ENCODE measurements at places on chromosomes 6 and 20. TPM values are rescaled to one million over a fixed set of nuclear protein-coding genes. Genes with fewer than 3 reads are reported as not detected.

NMBR gene
- 0.45 TPM for total RNA-seq

ACTR5 gene
- total RNA-seq: 7.0 TPM

DNA sequence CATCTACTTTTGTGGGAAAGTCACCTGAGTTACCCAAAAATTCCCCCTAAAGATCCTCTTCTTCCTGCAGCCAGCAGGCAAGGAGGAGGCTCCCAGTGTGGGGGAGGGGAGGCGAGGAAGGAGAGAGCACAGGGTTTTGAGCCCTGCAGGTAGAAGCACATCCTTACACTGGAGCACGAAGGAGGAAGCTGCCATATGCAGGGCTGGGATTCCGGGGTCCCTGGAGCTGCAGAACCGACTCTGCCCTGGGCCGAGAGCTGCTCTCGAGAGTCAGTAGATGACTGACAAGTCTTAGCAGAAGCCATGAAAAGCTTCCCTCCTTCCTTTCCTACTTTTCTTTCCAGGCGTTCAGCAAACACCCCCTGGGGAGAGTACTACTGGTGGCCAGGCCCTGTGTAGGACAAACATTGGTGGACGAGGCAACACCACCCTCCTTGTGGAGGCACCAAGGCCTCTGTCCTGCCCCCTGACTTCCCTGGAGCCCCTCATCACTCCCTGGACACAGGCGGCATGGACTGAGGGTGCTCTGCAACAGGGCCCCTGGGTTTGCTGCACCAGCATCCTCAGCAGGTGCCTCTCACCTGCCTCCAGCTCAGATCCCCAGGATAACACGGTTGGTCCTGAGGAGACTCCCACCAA lies 211.7 kb upstream of the CST7 start:
- no peak for DNase-seq

TRIM15 gene
- not detected for total RNA-seq

- DNase-seq: no peak
Observed at GRCh38 chr20:32227306-32227705, 19.6 kb downstream of the POFUT1 start.

FAM83B gene
- total RNA-seq: not detected

POM121L2 gene
- not detected for total RNA-seq

DNA sequence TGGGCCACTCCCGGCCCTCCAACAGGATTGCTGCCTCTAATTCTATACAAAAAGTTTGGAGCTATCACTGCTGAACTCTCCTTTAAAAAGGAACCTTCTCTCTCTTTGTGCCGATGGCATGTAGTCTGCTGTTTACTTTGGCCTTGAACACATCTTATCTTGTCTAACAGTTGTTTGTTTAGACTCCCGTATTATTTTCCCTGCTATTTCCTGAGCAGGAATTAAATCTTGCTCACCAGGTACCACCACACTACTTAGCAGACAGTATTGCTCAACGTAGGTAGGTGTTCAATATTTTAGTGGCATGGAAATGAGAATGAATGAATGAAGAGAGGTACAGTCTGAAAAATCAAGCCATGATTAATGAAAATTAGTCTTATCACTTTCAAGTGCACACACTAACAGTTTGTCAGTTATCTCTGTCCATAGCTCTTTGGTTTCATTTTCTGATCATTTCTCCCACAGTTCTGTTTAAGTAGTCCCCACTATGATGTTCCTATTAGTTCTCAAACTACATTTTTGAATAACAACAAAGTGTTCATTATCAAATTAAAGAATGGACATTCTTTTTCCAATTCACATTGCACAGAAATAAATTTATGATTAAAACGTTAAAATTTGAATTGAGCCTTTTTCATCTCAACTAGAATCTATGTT lies 6.8 kb upstream of the HEY2 start:
- no peak for DNase-seq

L3MBTL3 gene
- 14.1 TPM for total RNA-seq

GRCh38 chr6:47238456-47238995 lies 71.2 kb downstream of the TNFRSF21 start:
- DNase-seq: no peak

- no peak for DNase-seq
Observed at GRCh38 chr6:36577301-36577700, 16.9 kb upstream of the SRSF3 start.

GRCh38 chr6:161850562-161850961 lies 576.7 kb upstream of the AGPAT4 start:
- no peak for DNase-seq

DNA sequence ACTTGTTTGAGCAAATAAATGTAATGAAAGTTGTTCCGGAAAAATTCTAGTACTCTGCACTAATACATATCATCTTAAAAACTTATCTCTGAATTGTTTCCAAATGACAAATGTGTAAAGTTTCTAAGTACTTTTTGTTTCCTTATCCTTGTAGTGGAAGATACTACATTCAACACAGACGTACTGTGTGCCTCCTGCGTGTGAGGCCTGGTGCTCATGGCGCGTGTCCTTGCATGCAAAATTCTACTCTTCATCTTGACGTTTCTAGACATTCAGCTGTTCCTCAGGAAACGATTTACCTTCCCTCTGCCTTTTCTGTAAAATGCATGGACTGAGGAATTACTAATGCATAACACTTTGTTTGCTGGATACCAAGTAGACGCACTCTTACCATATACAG lies 11.5 kb downstream of the DLL1 start:
- DNase-seq: no peak

HCK gene
- total RNA-seq: 19.9 TPM

CGA gene
- total RNA-seq: not detected

- DNase-seq: no peak
Observed at GRCh38 chr6:51182827-51183226, 364.2 kb downstream of the TFAP2B start.

GRCh38 chr6:7138921-7139358 lies 31.2 kb downstream of the RREB1 start:
- no peak for DNase-seq

DNA sequence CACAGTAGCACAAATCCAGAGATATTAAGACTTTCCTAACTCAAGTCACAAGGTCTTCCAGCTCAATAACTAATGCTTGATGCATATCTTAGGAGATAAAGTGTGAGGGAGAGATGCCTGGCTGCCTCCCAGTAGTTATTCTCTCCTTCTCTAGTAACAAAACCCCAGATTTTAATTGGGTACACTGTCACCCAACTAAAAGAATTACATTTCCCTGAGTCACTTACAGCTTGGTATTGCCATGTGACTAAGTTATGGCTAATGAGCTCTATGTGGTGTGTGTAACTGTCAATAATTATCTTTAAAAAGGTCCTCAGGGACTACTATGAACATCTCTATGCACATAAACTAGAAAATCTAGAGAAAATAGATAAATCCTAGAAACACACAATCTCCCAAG lies 32.0 kb downstream of the KIF6 start:
- DNase-seq: no peak

DNA sequence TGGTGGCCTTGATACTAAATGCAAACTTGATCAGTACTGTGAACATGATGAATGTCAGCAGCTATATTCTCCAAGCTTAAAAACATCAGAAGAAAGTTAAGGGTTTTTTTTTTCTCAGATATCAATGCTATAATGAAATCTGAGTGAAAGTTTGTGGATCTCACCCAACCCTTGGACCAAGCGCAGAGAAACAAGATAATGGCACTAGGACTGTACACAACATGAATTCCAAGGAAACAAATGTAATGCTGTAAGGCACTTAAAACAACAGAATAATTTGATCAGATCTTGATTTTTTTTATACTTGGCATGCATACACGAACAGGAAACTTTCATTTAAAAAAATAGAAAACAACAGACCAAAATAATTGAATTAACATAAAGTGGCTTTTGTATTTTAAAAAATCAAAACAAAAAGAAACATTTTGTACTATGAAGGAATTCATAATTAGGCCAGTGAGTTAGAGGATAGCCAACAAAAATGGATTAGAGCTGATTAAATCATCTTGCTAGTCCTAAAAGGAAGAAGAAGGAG lies 1154.0 kb upstream of the EYS start:
- no peak for DNase-seq

DNA sequence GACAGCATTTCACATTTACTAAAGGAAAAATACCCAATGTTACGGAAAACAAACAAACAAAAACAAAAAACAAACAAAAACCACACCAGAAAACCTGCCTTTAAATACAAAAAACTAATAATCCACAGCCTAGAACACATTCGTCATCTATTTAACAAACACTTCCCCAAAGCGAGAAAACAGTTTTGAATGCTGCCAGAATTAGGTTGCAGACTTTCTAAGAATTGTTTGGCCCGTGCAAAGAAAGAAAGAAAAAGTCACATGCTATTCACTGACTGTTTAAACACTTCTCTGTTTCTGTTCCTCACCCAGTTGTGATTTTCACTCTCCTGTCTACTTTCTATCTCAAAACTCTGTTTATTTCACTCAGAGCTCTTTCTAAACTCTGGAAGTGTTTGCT lies 52.5 kb downstream of the BCAS1 start:
- DNase-seq: no peak

- DNase-seq: no peak
Observed at GRCh38 chr6:89566008-89566800, 72.3 kb downstream of the LYRM2 start.

DNA sequence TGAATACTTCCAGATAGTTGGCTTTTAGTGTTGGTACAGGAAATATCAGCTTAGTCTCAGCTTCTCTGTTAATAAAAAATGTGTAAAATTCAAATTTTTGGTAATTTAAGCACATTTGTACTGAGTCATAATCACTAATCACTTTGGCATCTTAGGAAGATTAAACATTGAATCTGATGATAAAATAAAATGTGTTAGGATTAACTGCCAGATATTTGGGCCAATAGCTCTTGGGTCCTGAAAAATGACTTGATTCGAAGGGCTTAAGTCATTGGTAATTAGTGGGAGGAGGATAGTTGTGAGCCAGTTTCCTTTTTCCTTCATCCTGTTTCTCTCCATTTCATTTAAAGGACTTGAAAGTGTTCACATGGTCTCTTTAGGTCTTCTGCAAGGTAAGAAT lies 426.1 kb downstream of the RFPL4B start:
- no peak for DNase-seq

DNA sequence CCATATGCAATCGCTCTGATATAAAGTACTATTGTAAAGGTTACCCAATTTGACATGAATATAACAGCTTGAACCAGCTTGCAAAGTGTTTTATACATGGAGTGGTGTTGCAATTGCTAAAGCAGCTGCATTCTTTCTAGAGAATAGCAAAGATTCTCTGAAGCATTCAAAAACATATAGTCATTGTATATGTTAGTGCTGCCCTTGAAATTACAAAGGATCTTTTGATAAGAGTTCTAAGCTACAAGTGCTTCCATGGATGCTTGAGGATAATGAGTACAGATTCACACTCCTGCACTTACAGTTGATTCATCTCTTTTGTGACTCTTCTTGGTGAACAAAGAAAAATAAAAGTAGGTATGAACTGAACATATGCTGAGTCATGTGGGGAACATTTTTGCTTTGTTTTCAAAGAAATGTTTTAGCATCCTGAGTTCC lies 175.7 kb downstream of the ALDH8A1 start:
- DNase-seq: no peak

MCCD1 gene
- not detected for total RNA-seq

DNA sequence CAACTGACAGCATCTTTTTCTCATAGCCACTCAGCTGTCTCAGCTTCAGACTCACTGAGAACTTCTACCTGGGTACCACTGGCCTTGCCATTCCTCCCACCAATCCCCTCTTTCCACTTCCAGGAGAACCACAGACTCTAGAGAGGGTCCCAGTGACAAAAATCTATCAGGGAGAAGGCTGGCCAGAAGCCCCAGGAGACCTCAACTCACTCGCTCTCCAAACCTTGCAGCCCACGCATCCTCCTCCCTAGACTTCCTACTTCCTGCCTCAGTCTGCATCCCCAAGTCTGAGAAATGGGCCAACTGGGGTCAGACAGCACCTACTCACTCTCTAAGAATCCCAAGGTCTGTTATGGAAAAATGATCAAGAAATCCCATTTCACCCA lies 1.2 kb downstream of the TMEM239 start:
- no peak for DNase-seq

DNA sequence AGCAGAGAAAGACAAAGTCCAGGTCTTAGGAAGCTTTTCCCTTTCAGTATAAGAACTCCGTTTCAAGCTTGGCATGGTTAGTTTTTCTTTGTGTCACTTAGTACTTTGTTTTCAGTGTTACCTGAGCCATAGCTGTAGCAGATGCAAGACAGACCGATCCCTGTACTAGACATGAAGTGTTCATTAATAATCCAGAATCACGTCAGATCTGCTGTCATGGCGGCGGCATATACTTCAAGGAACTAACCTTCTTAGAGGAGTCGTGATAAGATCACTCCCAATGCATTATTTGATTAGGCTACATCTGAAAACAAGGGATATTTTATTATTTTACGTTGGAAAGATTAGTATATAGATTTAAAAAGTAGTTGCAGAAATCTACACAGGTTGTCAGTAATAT lies 83.9 kb downstream of the AFDN start:
- no peak for DNase-seq

HMGN3 gene
- 41.0 TPM for total RNA-seq

- DNase-seq: no peak
Observed at GRCh38 chr6:83884523-83884922, 25.0 kb downstream of the CYB5R4 start.

DNA sequence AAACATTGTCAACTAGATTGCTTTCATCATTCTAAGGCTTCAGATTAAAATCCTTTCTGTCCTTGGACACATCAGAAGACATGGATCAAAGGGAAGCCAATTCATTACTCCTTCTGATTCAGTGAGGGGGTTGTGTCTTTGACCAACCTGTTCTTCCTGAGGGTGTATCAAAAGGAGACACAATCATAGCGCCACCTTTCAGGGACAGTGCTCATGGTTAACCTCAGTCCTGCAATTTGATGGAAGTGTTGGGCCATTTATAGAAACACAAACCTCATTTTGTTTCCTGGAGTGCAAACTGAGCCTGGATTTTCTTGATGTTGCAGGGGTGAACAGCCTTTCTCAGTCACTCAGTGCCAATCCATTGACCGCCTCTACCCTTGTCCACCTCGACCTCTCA lies 163.9 kb upstream of the SCGN start:
- DNase-seq: no peak

All from aorta (tissue), 5 donors.